Activated CD4-positive, CD25-positive, alpha-beta regulatory T cell (primary cell): ENCODE measurements at places on chromosomes 2 and 18.

DNA sequence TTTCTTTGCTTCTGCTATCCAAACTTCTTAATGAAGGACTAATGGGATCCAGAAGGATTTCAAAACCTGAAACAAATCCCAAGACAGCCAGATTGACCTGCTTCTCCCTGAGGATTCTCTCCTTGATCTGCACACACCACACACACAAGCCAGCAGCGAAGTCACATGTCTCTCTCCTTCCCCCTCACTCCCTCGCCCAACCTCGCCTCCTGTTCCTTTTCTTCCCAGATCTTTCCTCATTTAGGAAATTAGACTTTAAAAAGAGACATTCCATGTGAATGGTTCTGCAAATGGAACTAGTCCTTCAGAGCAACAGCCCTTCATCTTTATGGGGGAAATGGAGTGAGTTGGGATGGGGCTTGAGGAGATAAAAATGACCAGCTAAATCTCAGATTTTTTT lies 639.1 kb upstream of the SETBP1 start:
- DNase-seq, result no peak

DNA sequence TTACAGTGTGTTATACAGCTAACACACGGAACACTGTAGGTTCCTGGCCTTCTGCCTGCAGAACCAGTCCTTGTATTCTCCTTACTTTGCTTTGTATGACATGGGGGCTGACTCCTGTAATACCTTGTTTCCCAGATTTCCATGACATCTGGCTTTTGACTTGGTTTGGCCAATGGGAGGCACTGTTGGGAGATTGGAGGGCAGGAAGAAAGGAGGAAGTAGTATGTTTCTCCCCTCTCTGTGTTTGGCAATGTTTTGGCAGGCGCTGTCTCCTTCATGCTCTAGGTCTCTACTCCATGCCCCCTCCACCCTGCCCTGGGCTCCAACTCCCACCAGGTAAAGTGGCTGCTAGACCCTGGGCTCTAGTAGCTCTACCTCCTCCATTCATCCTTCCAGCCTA lies 331.1 kb upstream of the SLC14A2 start:
- DNase-seq, result no peak

DNA sequence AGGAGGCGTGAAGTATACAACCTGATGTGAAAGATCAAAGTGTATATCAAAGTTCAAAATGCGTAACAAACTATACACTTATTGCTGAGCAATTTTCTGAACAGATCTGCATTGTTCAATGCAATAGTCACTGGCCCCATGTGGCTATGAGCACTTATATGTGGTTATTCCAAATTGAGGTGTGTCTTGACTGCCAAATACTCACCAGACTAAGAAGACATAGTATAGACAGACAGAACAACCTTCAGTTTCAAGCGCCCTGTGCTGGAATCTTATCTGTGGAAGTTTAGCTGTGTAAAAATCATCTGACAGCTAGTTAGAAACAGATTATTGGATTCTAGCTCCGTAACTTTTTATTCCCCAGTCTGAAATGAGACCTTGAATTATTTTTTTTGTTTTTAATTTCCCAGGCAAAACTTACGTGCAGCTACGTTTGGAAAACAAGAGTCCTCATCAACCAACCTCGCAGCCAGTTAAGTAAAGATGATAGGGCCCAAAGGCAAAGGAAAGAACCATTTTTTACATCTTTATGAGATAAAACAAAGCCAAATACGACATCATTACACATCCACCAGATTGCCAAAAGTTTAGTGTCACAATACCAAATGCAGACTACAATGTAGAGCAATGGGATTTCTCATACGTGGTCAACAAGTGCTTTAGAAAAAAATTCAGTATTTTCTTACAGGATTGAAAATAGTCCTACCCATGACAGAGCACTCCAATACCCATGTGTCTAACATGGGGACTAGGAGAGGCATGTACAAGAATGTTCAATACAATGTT lies 37.2 kb downstream of the MBOAT2 start:
- no peak for DNase-seq

DNA sequence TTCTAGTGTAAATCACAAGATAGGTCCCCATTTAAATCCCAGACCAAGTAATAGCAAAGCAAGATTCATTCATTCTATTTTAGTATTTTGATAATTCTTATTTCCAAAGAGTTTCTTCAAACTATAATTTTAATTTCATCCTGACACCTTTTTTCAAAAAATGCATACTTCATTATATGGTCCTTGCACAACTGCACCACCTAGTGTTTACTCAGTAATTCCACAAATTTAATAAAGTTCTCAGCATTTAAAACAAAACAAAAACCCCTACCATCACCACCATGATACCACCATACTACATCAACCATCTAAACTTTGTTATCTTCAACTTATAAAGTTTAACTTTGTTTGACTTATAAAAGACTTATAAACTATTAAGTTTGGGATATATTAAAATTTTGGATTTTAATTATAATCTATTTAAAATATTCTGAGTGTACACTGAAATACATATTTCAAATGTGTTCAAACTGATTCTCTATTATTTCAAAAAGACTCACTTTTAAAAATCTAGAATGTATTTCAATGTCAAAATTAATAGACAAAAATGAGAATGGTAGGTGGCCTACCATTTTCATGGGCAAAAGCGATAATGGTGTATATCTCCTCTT lies 44.2 kb downstream of the WDPCP start:
- DNase-seq, result no peak
